Stimulated activated CD8-positive, alpha-beta memory T cell treated with anti-CD3 and anti-CD28 coated beads, Interleukin-15, amount 100 ng/mL, for 1 hour (primary cell): ENCODE measurements at places on chromosomes 7 and 10.

DNA sequence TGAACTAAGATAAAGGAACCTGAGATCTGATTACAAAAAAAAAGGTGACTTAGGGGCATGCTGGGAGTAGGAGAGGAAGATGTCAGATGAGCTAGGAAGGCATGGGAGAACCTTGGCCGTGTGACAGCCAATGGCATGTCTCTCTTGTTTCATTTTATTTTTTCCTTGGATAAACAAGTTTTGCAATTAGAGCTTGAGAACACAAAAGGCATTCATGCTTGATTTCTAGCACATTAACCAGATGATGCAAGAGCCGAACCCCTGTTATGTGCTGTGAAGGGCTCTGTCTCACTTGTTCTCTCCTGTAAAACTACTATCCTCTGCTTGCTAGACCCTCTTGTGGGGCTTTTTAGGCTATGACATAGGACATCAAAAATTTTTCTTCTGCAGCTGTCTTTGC is 134.3 kb upstream of the ASAH2 start:
- no peak for DNase-seq

DNA sequence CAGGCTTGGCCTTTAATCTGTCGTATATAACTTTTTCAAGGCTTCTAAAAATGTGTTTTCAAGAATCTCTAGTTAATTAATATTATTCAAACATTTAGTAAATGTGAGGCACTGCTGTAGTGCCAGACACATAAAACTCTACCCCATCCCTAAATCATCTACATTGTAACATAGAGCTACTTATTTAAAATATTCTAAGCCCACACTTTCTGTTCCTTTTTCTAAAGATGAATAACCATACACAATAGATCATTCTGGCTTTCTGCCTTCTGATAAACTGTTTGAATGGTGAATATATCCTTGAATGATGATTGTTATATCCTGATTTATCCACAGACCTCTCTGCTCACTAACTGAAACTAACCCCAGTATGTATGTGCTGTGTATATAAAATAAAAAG is 41.4 kb downstream of the BRAF start:
- DNase-seq, result no peak

DNA sequence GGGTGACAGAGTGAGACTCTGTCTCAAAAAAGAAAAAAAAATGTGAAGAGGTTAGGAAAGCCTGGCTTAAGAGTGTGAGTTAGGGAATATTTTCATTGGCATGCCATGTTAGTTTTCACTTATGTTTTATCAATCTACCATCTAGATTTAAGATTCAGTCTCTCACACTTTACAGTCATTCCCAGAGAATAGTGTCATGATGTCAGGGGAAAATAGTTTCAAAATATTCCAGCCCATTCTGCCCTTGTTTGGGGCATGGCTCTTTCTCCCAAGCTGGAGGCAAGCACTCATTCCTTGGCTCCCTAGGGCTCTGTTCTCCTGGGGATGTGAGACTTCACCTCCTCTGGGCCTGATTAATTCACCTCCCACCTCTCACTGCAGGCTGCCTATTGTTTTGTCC is 331.5 kb downstream of the CXCL12 start:
- no peak for DNase-seq

GRCh38 chr10:124565565-124566221 is 104.1 kb downstream of the LHPP start:
- DNase-seq, result no peak

- DNase-seq, result no peak
Observed at GRCh38 chr10:70879207-70879606, 9.2 kb downstream of the PCBD1 start.

DNA sequence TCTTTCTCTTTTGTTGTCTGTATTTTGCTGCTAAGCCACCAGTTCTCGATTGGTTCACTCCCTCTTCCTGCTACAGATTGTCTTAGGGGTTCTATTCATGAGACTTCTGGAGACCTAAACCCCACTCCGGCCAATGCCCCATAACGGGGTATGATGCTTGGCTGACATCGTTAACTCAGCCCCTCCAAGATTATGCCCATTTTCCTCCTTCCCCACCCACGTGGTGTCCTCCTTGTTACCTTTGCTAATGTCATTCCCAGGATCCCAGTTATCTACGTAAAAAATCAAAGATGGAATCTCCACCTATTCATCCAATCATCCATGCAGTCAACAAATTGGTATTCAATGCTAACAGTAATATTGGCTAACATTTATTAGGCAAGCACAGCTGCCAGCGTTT is 228.3 kb downstream of the CAMK1D start:
- DNase-seq, result no peak

DNA sequence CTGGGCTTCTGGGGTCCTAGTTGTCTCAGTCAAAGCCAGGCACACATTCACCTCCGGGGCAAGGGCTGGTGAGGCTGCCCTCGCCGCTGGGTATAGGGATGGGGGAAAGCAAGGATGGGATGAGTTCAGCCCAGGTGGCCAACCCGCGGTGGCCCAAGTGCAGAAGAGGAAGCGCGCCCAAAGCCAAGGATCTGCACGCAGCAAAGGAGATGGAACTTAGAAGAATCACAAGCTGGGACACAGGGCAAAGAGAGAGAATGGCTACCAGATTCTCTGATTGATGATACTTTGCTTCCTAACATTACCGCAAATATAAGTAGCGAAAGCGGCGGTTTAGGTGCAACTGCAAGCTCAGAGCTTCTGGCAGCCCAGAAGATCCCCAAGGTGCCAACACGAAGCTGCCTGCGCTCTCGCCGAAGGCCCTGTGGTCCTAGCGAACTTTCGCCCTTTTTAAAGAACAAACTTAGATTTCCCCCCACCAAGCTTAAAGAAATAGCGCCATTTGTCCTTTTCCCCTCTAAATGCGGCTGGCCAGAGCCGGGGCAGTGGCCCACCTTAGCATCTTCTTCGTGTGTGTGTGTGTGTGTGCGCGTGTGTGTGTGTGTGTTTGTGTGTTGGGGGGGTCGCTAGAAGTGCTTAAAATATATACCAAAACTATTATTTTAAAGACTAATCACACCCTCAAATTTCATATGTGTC is 927 bp upstream of the MKX start:
- no peak for DNase-seq

DNA sequence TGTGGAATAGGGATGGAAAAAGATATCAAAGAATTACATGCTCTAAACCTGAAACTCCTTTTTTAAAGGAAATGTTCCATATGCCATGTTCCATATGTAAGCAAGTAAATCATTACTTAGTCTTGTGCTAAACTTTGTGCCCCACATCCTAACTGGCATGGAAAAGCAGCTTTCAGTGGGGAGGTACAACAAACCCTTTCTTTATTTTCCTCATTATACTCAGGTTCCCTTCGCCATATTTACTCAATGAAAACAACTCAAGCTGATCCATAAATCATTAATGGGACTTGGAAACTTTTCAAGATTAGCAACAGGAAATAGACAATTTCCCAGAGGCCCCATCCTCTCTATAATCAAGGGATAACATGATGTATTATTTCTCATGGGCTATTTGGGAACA is 56.0 kb downstream of the GSAP start:
- DNase-seq, result no peak

GRCh38 chr7:12052211-12052610 is 158.9 kb upstream of the TMEM106B start:
- no peak for DNase-seq

- DNase-seq, result no peak
Observed at GRCh38 chr7:8249121-8249520, 12.8 kb downstream of the ICA1 start.

DNA sequence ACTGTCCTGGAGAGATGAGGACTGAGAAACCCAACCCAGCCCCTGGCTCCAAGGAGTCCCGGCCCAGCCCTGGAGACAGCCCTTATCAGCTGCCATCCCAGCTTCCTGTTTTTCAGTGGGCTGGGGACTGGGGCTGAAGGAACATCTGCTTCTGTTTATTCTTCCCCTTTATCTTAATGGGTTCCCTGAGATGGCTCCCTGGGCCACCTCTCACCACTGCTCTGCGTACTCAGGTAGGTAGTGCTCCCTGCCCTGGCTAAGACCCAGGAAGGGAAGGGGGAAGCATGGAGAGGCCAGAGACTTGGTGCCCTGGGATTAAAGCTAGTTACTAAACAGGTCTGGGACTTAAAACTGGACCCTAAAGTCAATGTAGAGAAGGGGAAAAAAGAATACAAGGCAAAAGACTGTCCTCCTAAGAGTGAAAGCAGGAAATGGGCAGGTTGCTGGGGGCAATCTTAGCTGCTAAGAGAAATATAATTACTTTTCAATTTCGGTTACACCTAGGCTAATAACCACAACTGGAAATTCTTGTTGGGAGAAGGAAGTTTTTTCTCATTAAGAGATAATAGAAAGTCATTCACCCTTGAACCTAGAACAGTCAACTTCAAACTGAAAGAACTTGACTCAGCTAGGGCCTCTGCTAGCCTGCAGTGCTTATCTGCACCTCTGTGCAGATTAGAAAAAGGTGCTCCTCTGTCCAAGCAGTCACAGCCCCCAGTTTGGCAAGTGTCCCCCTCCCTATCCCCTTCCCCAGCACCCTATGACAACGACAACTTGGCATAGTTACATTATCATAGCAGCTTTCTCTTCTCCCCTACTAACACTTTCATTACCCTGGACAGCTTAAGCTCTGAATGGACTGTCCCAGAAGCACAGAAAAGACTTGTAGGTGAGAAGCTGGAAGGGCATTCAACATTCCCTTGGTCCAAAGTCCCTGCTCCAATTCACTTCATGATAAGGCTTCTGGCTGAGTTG is 65.6 kb upstream of the KDM7A start:
- DNase-seq, result no peak

DNA sequence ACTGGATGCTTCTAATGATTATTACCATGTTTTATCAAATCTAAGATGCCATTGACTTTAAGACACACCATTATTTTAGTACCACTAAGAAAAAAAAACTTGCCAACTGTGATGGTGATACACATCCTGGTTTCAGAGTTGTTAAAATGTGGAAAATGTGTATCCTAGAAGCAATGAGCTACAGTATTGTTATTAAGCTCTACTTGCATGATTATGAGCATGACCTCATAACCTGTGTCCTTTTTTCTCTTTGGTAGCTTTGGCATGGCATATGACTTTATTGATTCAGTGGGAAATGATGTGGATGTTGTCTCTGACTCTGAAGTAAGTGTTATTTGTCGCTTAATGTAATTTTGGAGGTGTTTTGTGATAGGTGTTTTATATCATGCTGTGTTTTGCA is 3.3 kb downstream of the EDRF1 start:
- no peak for DNase-seq

DNA sequence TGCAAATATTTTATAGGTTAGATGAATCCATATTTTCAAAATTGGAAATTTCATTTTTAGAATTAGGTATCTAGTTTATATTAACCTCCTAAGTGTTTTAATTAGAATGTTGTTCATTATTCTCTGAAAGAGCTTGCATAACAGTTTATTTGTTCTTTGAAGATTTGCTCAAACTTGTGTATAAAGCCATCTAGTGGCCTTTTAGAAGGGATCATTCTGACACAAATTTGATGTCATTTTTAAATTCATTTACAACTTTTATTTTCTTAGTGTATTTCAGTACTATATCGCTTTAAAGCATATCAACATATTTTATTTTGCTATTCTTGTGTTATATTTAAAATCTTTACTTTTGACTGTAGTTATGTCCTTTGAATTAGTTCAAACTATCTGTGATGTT is 527.0 kb upstream of the NRG3 start:
- no peak for DNase-seq

DNA sequence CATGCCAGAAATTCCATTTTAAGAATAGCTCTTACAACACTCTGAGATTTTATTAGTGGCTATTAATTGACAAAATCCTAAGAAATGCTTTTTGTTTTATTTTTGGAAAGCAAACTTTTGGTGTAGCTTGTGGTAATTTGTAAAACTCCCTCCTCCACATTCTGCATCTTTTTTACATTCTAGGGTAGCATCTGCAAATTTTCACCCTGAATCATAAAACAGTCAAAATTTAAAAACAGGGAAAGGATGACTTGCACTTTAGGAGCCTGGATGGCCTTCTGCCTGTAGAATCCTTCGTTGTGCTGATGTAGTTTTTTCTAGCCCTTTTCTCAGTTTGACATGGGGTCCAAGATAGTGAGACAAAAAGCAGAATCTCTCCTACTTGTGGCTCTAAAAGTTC is 316.1 kb downstream of the ADRA2A start:
- DNase-seq, result no peak

DNA sequence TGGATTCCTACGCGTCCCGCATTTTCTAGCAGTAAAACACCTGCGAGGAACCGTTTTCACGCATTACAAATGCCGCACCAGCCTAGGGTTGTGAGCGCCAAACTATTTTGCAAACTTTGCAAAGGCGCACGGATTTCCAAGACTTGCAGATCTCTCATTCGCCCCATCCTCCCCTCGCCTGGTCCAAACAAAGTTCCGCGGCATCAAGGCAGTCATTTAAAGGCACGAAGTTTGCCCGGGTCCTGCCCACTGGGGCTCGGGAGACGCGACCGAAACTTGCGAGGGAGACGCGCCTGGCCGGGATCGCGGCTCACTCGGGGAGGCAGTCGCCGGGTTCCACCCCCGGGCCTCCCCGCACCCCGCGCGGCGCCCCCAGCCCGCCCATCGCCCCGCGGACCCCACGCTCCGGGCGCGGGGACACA is 613 bp downstream of the USP6NL start:
- DNase-seq, result no peak

- no peak for DNase-seq
Observed at GRCh38 chr10:124935946-124936345, 6.0 kb upstream of the ZRANB1 start.

DNA sequence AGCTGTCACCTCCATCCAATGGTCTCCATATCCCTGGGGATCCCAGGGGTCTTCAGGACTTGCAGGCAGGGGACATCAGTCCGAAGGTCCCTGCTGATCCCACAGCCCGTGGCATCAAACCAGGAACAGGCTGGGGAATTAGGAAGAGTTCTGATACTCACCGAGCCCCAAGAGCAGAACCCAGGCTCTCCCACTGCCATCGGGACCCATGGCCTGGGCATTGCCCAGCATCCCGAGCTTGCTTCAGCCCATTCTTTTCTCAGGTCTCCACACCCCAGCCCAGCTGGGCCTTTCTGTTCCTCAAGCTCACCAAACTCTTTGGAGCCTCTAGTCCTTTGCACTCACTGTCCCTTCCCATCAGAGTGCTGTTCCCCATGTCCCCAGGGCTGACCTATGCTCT is 280.9 kb downstream of the GRID1 start:
- DNase-seq, result no peak

DNA sequence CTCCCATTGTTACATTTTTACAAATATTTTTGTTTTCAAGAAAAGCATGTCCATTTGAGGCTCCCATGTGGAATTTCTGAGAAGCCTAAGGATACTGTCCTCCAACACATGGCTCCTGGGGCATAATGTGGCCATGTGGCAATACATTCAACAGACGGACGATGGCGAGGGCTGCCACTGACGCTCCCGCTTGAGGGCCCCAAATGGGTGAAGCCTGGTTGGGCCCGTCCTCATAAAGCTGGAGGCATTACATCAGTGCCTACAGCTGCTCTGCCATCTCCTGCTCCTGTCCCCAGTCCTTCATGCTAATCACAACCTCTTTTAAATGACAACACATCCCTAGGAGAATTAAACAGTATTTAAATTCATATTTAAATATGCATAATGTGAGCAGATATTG is 246.8 kb downstream of the TNS3 start:
- DNase-seq, result no peak
